Astrocyte of the spinal cord (primary cell): ENCODE measurements at places on chromosomes 3 and 15.
A peak's percentile ranks its signal among the peaks of the same experiment; 100 is the strongest.

GRCh38 chr15:69253156-69253555 is 45.6 kb upstream of the PAQR5 start:
- DNase-seq: peak; percentile 89

DNA sequence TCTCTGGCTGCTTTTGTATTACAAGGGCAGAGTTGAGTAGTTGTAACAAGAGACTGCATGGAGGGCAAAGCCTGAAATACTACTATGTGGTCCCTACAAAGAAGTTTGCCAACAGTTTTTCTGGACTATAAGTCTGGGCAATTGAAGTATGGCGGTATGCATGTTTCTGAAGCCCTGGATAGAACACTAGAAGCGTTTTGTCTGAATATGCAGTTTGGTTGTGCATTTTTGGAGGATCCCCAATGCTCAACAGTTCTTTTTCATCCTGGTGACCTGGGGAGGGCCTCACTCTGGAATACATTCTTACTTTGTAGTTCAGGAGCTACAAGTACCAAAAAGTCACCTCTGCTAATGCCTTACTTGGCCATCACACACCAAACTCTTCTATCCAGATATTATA is 29.6 kb downstream of the SH3GL3 start:
- DNase-seq: no peak

- DNase-seq: no peak
These were observed 575 bp upstream of the PCYT1A start for GRCh38 chr3:196288141-196288460.

- no peak for DNase-seq
These were observed 15.1 kb downstream of the TBC1D21 start for GRCh38 chr15:73888224-73889041.

DNA sequence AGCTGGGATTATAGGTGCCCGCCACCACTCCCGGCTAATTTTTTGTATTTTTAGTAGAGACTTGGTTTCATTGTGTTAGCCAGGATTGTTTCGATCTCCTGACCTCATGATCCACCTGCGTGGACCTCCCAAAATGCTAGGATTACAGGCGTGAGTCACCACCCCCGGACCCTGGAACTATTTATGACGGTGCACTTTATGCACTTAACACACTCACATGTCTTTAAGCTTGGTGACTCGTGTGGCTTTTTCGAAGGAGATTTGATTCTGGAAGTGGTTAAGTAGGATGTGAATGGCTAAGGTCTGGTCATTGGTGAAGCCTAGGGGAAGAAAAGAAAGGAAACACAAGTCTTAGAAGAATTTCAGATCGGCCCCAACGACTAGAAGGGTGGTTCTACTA is 20.3 kb downstream of the BBS4 start:
- DNase-seq: no peak

DNA sequence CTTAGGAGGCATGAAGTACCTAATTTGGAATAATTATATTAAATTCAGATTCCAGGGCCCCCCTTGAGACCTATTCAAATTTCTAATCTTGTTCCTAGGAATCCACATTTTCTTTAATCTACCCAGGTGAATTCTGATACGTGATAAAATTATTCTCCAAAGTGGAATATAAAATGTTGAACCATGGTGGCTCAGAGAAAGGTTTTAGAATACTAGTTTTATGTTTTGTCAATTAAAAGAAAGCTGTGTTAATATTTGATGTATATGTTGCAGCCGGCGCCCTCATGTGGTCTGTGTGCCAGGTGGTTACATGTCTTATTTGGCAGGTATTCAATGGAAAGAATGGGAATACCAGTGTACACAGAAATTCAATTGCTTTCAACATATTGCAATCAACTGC is 321.8 kb downstream of the FEZF2 start:
- peak; percentile 27 for DNase-seq

GRCh38 chr3:58667704-58668103 is 1.1 kb upstream of the FAM3D start:
- no peak for DNase-seq

GRCh38 chr3:143147707-143148106 is 28.1 kb downstream of the CHST2 start:
- DNase-seq: no peak

GRCh38 chr15:39165020-39165706 is 415.7 kb upstream of the THBS1 start:
- DNase-seq: peak; percentile 37

- no peak for DNase-seq
These were observed 473 bp downstream of the LSM3 start for GRCh38 chr3:14179114-14179465.

- no peak for DNase-seq
These were observed 22.9 kb upstream of the HHATL start for GRCh38 chr3:42725454-42725853.

DNA sequence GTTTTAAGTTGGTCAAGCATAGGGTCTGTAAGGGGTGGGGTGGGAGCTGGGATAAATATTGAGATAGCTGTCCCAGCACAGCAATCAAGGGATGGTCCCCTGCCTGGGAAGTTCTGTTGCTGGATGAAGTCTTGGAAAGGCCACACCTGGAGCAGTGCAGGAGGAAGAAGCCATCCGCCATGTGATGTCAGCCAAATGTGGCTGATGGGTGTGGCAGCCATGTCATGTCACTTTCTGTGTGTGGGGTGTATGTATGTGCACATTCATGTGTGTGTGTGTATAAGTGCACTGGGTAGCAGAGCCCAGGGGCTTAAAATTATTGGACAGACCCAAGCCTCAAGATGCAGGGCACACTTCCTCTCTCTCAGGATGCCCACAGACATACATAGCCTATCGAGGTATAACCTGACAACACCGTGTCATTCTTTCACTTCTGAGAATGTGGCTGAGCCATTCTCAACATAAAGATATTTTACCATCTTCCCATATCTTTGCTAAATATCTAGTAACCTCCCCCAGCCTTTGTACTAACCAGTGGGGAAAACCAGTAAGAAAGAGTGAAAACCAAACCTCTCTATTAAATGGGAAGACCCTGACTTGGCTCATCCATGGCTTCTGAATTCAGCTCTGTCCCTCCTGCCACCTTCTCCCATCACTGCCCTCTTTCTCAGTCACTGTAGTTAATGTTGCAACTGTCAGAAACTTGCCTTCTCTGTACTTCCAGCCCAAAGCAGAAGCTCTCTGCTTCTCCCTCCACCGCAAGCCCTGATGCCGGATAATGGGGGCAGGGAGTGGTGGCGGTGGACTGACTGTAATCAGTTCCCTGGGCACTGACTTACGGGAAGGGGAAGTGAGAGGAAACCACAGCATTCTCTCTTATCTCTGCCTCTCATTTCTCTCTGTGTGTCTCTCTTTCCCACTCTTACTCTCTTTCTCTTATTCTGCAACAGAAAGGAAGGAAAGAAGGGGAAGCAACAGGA is 11.2 kb downstream of the TNFSF10 start:
- DNase-seq: peak; percentile 27

DNA sequence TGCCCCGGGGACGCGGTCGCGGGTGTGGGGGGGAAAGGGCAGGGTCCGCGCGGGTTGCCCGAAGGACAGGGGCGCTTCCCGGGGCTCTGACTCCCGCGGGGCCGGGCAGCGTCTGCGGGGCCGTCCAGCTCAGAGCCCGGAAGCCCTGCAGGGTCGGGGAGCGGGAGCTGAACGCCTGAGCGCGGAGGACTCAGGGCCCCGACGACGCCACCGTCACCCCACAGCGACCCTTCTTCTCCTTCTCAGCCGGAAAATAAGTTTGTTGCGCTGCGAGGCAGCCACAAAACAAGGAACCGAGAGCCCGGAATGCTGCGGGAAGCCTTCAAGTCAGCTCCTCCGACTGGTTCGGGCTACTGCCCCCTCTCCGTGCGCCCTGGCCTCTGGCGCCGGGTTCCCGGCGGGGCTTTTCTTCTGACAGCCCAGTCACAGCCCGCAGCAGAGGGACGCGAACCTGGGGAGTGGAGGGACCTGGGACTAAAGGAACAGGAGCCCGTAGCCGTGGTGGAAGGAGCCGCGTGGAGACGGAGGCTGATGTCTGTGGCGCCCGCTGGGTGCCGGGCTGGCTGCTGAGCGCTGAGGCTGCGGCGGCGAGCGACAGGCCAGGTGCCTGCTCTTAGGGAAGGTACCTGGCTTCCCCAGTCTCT is 484 bp downstream of the CNTN4 start:
- no peak for DNase-seq

- no peak for DNase-seq
These were observed 60.1 kb downstream of the ITGA11 start for GRCh38 chr15:68371851-68372250.
